ENCODE measurements at places on chromosomes 6 and 20. TPM values are rescaled to one million over a fixed set of nuclear protein-coding genes. Genes with fewer than 3 reads are reported as not detected.

The PLAGL2 gene
- polyA plus RNA-seq, result 4.1 TPM

The CFAP61 gene
- polyA plus RNA-seq, result 0.11 TPM

The STK35 gene
- 7.8 TPM for polyA plus RNA-seq

The GLP1R gene
- 3.5 TPM for polyA plus RNA-seq

The GPX5 gene
- polyA plus RNA-seq, result not detected

The PI3 gene
- polyA plus RNA-seq, result not detected

The OPRM1 gene
- not detected for polyA plus RNA-seq

The GPR6 gene
- polyA plus RNA-seq, result not detected

The EMILIN3 gene
- polyA plus RNA-seq, result 4.3 TPM

The ENPP3 gene
- 0.14 TPM for polyA plus RNA-seq

The BACH2 gene
- polyA plus RNA-seq, result 0.61 TPM

The CNKSR3 gene
- 7.9 TPM for polyA plus RNA-seq

The F13A1 gene
- polyA plus RNA-seq, result 9.4 TPM

DNA sequence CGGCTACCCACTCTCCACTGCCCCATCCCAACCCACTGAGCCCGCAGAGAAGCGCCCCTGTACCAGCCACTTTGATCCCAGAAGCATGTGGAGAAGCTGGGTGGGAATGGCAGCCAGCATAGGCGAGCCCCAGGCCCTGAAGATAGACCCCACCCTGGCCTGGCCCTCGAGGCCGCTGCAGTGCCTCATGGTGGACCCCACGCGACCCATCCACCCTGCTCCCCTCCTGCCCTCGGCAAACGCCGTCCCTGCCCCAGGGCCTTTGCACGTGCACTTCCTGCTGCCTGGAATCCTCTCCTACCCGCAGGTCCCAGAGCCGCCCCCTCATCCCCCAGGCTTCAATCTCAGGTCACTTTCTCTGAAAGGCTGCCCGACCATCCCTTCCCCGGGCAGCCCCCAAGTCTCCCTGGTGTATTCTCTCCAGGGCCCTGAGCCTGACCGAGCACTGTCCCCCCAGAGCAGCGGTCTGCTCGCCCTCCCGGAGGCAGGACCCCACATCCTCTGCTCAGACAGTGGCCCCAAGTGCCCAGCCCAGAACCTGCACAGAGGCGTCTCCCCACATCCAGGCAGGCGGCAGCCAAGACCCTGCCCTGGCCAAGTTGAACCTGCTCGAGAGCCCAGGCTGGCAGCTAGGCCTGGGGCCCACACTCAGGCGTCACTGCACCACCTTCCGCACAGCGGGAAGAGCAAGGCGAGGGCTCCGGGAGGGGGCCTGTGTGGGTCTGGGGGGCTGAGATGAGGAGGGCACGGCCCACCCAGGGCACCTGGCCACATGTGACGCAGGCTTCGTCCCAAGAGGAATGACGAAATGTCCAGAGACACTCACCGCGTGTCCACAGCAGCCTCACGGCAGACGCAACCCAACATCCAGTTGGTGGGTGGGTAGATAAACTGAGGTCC lies 14.0 kb downstream of the KCNQ2 start:
- DNase-seq, result no peak

DNA sequence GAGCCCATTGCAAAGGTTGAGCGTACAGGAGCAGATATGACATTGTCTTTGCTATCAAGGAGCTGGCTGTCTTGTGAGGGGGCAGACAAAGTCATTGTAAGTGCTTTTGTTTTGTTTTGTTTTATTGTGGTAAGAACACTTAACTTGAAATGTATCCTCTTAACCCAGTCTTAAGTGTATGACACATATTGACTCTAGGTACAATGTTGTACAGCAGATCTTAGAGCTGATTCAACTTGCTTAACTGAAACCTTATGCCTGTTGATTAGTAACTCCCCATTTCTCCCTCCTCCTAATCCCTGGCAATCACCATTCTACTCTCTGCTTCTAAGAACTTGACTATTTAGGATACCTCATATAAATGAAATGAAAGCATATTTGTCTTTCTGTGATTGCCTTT lies 429.0 kb downstream of the BMP2 start:
- DNase-seq, result no peak

DNA sequence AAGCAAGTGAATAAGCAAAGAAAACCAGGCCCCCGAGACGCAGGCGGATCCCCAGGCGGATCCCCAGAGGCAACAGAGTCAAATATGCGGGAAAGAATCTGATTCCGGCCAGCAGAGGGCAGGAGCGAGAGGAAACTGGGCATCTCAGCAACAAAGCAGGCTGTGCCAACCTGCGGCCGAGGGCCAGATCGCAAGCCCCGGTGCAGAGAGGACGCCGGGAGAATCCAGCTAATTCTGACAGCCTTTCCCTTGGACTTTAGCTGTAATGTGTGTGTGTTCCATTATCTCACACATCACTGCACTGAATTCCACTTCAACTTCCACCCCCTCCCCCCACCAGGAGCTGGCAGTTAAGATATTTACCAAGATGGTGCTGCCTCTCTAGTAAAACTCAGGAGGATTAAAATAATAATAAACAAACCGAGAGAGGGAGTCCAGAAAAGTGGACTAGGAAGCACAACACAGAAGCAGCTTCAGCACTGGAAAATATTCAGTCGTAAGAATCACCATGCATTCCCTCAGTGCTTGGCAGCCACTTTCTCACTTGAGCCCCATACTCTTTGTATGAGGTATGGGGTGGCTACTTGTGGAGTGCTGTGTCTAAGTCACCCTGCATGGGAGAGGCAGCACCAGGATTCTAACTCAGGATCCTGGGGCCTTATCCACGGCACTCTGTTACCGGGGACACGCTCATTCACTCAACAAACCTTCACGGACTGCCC lies 66.2 kb upstream of the SNX9 start:
- DNase-seq, result peak; percentile 89

DNA sequence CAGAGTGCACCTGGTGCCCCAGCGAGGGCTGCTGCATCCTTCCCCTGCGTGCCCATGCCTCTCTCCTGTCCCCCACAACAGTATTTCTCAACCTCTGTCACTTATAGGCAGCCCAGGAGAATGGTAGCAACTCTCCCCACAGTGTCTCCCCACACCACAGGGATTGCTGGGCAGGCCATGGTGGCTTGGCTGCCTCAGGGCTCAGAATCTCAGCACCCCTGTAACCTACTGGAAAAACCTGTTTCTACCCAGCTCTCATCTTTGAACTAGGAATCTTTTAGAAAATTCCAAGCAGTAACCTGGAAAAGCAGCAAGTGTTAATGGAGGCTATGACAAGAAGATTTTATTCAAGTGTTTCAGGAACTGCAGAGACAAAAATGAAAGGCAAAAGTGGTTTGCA lies 38.0 kb downstream of the CD164 start:
- no peak for DNase-seq

DNA sequence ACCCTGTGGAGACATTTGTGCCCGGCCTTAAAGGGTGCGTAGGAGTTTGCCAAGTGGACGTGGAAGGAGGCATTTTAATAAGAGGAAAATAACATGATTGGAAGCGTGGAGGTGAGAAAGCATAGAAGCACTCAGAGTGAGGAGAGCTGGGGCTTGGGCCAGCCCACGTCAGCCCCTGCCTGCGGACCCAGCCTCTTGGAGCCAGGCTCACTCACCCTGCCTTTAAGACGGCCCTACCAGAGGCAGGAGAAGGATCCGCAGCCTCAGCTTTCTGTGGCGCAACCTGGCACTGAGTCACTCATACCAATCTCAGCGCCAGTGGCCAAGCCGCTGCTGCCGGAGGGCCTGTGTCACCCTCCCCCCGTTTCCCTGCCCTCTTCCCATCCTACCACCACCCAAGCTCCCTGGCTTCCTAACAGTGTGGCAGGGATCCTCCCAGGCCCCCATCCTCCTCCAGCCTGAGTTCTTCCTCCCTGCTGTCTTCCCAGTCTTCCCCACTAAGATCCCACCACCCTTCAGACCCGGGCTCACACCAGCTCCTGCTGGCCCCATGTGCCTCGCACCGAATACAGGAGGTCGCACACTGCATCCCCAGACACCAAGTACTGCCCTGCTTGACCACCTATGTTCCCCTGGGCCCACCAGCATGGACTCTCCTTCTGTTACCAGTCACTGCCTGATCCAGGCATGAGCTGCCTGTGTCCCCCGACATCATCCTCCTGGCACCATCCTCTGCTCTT lies 285.2 kb downstream of the UST start:
- peak; percentile 58 for DNase-seq

DNA sequence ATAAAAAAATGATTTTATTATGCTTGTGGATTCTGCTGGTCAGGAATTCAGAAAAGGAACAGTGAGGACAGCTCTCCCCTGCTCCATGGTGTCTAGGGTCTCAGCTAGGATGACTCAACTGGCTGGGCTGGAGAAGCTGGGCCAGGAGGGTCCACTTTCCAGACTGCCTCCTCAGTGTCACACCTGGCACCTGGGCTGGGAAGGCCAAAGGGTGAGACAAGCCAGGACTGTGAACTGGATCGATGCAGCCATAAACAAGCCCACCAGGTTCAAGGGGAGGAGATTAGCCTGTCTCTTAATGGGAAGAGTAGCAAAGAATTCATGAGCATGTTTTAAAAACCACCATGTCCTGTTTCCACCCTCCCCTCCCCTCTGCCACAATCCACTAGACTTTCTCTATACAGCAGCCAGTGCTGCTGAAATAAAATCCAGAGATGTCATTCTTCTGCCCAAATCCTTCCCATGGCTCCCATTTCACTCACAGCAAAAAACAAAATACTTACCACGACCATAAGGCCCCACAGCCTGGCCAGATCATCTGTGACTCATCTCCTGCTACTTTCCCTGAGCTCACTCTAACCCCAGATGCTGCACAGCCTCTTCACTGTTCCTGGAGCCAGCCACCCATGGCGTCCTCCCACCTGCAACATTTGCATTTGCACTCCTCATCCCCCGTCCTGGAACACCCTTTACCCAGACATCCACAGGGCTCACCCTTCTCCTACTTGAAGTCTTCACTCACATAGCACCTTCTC lies 13.8 kb downstream of the SPTLC3 start:
- no peak for DNase-seq

- DNase-seq, result no peak
These were observed 73.7 kb upstream of the HIVEP1 start for GRCh38 chr6:11938285-11938890.

DNA sequence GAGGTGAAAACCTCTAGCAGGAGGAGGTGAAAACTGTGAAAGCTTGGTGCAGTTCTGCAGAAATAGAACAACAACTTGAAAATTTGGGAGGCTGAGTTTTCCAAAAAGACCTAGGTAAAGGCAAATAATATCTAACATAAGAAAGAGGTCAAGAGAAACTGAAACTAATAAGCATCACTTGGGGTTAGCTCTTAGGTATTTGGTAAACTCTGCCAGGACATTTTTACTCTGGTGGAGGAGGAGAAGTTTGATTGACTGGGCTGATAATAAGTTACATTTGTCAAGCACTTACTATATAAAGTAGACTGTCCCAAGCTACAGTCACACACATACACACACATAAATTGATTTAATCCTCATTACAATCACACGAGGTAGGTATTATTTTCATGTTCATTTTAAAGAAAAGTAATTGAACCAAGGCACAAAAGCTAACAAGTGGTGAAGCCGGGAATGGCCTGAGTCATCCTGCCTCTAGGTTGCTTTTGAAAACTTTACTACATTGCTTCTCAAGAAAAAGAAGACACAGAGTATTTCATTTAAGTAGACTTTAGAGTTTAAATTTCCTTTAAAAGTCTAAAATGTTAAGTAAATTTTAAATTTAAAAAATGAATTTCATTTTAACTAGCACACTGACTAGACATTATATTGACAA lies 275.5 kb downstream of the PTPRK start:
- DNase-seq, result no peak

- no peak for DNase-seq
These were observed 257.7 kb upstream of the STXBP5 start for GRCh38 chr6:146946559-146946958.

DNA sequence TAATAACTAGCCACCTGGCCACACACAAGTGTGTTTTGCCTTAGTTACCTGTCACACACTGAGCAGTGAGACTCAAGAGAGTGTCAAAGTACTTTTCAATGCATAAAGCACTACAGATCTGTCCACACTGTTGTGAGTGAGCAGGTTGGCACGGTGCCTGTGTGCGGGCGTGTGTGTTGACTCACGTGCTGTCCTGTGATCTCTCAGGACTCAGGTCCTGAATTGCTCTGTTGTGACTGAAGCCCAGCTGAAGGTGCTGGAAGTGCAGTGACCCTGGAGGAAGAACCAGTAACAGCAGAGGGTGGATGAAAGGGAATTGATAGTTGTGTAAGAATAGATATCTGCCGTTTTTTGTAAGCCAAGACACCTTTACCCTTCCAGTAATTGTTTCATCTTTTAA lies 18.3 kb downstream of the SLC16A10 start:
- peak; percentile 85 for DNase-seq

- DNase-seq, result no peak
These were observed 176.4 kb upstream of the BMP2 start for GRCh38 chr20:6590891-6591637.

GRCh38 chr20:4714818-4715217 lies 6.9 kb upstream of the PRND start:
- DNase-seq, result no peak

DNA sequence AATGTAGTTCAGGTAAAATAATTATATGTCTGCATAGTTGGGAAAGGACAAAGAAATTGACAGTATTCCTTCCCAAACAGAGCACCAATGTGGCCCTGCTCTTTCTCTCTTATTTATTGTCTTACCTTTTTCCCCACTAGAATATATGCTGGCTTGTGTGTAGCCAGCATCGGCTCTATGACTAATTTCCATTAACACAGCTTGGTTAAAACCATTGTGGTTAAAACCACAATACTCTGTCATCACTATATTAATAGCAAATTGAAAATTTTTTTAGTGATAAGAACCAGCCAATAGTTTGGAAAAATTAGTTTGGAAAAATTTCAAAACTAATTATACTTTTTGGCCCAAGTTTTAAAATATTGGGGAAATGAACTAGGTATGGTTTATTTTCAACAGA lies 535.1 kb downstream of the UTRN start:
- DNase-seq, result no peak

Measured in right cardiac atrium (tissue), 5 donors.